ENCODE measurements at places on chromosomes 4 and X.

DNA sequence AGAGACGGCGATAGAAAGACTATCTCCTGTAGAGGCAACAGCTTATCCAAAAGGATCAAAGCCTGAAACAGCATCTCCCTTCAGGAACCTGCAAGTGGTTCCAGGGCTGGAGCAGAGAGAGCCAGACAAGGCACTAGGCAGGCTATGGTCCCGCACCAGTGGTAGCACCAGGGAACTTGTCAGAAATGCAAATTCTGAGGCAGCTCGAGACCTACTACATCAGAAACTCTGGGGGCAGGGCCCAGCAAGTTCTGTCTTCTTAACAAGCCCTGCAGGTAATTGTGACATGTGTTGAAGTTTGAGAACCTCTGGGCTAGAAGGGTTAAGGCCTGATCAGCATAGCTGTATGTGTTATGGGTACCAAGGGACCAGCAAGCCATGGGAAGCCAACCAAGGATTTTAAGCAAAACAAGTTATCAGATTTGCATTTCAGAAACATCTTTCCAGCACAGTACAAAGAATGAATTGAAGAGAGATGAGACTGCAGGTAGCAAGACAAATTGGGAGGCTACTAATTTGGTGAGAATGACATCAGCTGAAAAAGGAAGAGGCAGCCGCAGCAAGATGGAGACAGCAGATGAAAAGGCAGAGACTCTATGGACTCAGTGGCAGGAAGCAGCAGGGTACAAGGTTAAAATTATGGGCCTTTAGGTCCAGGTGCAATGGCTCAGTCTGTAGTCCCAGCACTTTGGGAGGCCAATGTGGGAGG lies 139.7 kb downstream of the TSPAN5 start:
- no peak for DNase-seq

DNA sequence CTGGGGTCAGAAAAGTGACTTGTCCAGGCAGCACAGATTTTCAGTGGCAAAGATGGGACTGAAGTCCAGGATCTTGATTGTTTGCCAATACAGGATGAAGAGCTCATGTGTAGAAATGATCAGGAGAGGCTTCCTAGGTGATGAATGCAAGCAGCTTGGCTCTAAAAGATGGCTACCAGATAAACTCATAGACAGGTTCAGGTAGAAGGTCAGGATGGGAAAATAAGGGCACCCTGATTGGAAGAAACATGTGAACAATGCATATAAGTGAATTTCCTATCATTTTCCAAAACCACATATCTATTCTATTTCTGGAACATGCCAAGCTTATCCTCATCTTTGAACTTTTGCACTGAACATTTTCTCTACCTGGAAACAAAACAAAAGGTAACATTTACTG lies 87.7 kb downstream of the FAM13A start:
- DNase-seq, result no peak

DNA sequence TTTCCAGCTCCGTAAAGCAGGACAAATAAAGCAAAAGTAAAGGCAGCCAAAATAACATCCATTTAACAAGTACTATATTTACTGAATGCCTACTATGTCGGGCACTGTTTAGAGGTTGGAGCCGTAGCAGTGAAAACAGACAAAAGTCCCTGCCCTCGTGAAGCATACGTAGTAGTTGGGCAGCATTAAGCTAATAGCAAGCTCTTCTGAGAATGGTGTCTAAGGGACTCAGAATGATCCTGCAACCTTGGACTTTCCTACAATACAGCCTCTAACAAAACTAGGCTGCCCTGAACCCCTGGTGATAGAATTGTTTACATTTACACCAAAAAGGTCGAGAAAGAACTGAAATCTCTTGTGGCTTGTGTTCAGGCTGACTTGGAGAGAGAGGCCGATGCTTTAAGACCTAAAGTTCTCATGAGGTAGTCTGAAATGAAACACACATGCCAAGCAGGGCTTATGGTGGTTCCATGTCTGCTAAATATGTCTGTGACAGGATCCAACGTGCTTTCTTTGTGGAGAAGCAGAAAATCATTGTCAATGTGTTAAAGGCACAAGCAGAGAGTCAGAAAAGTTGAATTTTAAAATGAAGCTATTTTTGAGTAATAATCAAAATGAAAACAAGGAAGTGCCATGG lies 898 bp upstream of the PDGFC start:
- DNase-seq, result no peak

DNA sequence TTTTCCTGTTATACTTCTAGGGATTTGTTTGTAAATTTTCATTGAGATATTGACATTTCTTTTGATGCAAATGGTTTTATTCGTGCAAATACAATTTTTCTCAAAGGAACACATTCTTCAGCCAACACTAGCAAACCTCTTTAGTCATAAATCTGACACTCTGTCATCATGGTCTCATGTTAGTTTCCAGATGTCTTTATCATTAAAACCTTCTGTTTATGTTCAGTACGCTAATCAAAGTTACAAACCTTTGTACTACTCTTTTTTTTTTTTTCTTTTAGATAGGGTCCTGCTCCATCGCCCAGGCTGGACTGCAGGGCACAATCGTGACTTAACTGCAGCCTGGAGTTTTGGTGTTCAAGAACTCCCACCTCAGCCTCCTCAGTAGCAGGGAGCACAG lies 7.1 kb downstream of the SLC25A31 start:
- no peak for DNase-seq

DNA sequence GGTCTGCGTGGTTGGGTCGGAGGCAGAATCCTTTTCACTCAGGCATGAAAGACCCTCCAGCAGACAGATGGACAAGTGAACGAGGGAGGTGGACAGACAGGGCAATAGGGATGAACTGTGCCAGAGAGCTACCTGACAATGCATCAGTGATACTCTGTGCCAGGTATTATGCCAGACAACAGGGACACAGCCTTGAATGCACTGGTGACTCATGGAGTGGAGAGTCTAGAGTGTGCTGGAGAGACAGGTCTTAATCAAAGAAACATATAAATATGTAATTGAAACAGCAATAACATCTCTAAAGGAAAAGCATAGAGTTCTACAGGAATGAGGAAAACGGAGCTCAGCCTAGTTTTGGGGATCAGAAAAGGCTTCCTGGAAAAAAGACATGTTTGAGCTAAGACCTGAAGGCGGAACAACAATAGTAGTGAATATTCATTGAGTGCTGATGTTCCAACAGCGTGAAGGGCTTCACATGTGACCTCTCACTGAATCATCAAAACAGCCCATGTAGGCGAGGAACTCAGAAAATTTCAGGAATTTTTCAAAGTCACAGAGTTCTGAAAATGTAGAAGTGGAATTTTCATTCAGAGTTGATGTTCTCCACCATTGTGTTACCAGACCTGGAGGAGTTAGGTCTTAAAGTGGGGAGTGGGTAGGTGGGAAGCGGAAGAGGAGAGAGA lies 20.0 kb upstream of the FGFBP2 start:
- no peak for DNase-seq

- DNase-seq, result no peak
Measured at GRCh38 chr4:66565801-66566200, 895.5 kb upstream of the EPHA5 start.

GRCh38 chr4:129583868-129584267 lies 487.9 kb downstream of the C4orf33 start:
- DNase-seq, result no peak

DNA sequence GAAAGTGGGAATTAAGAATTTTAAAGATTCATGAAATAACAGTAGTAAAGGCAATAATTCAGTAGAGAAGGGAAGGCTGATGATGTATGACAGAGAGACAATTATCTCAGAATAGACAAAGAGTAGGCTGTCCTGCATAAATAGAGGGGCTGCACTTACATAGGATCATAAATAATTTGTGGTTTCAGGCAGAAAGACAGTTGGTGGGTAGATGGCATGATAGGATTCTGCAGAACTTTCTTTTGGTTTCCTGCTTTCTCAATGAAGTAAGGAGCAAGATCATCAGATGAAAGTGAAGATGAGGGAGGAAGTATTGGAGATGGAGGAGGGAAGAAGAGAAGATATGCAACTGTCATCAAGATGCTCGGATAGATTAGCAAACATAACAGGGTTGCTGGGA lies 604.9 kb upstream of the ZFP42 start:
- DNase-seq, result no peak

DNA sequence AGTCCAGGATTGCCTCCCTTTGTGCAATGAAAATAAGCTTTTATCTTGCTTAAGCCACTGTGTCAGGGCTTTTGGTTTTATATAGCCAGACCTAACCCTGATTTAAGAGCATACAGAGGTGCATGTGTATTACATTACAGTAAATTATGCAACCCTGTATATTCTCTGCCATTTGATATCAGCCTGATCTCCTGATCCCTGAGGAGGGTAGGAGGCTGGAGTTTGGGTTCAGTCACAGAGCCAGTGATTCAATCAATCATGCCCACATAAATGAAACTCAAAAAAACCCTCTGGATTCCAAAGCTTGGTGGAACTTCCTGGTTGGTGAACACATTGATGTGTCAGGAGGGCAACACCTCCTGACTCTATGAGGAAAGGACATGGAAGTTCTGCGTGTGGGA lies 7.3 kb upstream of the KLHL8 start:
- no peak for DNase-seq

- DNase-seq, result peak; percentile 88
Measured at GRCh38 chrX:71111141-71111843, at the start of gene IL2RG. Gene IL2RG, minus strand, starts transcription at chrX:71111577. Its CDS starts 38 bp downstream, at chrX:71111539.

- DNase-seq, result no peak
Measured at GRCh38 chrX:69289046-69289792, 124.0 kb upstream of the PJA1 start.

DNA sequence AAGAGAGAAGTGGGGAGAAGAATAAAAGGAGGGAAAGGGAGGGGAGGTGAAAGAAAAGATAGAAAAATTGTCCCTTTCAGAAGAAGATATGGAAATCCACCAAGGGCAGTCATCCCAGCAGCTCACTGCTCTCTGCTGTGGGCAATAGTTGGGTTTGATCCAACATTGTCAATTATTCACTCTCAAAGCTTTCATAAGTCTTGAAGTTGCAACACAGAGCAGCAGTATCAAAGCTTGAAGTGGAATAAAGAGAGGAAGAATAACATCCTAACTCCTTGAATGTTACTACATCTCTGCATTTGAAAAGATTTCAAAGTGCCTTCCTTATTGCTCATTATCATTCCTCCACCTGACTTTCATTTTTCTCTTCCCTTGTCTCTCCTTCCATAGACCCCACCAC lies 62.3 kb upstream of the HHIP start:
- DNase-seq, result no peak

DNA sequence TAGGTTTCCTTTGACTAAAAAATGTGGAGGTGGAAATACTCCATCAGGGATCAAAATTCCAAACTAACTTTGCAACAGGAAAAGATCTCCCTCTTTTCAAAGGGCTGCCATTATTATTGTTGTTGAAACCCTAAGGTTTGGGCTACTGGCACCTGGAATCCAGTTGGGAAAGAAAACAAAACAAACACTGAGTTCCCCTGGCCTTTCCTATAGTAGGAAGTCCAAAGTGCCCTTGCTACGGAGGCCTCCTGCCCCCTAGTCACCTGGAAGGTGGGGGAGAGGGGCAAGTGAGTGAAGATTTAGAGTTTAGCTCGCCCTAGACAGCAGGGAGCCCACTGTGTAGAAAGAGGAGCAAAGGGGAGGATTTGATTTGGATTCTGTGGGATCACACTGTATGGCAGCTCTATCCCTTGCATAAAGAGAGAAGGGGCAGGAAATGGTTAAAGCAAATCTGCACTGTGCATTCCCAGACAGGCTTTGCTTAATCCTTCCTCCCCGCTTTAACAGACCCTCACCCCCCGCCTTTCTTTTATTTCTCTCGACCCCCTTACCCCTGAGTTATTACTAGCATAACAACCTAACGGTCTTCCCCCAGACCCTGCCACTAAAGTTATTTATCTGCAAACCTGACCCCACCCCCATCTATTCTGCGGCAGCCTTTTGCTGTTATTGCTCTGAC lies 627 bp upstream of the FAT4 start:
- no peak for DNase-seq

- DNase-seq, result no peak
Measured at GRCh38 chr4:165540206-165540830, 161.5 kb downstream of the CPE start.

DNA sequence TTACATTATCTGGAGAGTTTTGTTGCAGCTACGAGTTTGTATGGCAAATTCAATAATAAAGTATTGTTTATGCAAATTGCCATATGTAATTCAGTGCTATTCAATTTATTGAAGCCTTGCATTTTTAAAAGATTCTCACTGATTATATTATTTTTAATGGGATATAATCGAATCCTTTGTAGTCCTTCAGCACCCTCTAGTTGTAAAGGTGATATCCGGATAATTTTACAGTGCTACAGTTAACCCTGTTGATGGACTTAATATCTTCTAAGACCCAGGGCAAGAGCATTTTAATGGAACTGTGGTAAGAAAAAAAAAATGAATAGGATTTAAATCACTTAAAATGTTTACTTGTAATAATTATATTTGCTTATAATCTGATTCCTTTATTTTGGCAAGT lies 48.5 kb upstream of the GRIA2 start:
- no peak for DNase-seq

GRCh38 chr4:146442801-146443200 lies 78.9 kb downstream of the SLC10A7 start:
- DNase-seq, result no peak

DNA sequence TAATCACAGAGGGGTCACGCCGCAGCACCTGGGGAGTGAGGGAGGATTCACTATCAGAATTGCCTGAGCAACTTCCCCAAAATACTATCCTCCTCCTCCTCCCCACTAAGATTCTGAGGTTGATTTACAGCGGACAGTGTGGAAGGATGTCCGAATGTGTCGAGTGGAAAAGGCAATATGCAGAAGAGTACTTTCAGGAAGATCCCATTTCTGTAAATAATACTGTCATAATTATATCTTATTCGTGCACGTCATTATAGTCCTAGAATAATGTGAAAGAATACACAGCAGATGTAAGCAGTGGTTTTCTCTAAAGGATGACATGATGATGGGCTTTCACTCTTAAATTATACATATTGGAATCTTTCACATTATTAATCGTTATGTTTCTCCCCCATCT lies 149.8 kb upstream of the NOCT start:
- no peak for DNase-seq

GRCh38 chrX:7027071-7027470 lies 120.4 kb upstream of the STS start:
- DNase-seq, result no peak

- no peak for DNase-seq
Measured at GRCh38 chrX:68822641-68823410, 6.0 kb upstream of the EFNB1 start.

GRCh38 chr4:76752861-76753501 lies 145.0 kb downstream of the SOWAHB start:
- DNase-seq, result no peak

GRCh38 chr4:188719794-188720193 lies 580.6 kb downstream of the TRIML1 start:
- no peak for DNase-seq
